ENCODE measurements at places on chromosomes 16 and 17.
A peak's percentile ranks its signal among the peaks of the same experiment; 100 is the strongest.

DNA sequence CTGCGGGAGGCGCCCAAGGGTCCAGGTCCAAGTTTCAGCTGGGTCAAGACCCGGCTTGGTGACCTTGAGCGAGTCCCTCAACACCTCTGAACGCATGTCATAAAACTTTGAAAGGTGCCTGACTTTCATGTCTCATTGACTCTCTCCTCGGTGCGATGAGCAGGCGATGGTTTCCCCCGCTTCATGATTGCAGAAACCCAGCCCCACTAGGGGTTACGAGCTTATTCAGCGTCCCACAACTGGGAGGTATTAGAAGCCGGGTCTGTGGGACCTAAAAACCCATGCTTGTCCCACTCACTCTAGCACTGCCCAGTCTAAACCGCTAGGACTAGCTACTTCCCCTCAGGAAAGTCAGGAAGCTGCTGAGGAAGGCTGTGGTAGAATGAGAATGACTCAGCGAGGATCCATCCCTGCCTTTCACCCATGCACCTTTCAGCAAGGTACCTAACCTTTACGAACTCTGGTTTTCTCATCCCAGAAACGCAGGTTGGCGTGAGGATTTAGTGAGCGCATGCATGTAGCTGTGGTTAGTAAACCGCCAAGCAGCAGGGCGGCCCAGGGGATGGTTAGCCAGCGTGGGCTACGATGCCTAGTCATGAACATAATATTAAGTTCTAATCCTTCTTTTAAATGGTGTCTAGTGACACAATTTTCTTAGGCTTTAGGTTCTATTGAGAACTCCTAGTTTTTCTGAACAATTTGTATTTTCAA is 26.2 kb upstream of the RFFL start:
- DNase-seq, result peak; percentile 35

GRCh38 chr17:28335959-28336871 is 654 bp downstream of the TNFAIP1 start:
- no peak for DNase-seq

DNA sequence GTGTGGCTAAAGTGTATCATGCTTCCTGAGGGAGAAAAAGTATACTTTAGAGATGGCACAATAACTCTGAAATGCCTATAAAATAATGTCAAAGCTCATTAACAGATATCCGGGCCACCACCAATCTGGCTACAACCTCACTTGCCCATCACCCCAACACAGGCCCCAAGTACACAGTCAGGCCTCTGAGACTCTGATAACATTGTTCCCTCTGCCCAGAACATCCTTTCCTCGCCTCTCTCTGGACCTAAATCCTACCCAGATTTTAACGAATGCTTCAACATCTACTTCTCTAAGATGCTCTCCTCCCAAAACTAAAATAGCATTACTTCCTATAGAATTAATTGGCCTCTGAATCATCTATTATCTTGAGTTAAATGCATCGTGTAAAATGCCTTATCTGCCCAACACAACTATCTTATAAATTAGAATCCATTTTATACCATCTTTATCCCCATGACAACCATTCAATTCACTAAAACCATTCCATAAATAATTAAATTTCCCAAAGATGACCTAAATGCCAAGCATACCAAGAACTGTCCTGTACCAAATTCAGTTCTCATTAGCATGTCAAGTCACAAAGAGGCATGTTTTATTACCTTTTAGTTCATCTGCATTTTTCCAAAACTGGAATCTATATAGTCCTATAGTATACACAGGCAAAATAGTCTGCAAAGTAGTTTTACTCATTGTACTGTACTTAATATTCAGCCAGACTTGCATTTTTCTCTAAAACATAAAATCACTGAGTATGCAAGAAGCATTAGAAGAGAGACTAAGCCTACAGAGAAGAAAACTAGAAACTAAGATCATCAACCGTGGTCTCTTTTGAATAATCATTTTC is 15.7 kb downstream of the HELZ start:
- no peak for DNase-seq

GRCh38 chr17:77606865-77607210 is 351.7 kb upstream of the TNRC6C start:
- DNase-seq, result no peak

DNA sequence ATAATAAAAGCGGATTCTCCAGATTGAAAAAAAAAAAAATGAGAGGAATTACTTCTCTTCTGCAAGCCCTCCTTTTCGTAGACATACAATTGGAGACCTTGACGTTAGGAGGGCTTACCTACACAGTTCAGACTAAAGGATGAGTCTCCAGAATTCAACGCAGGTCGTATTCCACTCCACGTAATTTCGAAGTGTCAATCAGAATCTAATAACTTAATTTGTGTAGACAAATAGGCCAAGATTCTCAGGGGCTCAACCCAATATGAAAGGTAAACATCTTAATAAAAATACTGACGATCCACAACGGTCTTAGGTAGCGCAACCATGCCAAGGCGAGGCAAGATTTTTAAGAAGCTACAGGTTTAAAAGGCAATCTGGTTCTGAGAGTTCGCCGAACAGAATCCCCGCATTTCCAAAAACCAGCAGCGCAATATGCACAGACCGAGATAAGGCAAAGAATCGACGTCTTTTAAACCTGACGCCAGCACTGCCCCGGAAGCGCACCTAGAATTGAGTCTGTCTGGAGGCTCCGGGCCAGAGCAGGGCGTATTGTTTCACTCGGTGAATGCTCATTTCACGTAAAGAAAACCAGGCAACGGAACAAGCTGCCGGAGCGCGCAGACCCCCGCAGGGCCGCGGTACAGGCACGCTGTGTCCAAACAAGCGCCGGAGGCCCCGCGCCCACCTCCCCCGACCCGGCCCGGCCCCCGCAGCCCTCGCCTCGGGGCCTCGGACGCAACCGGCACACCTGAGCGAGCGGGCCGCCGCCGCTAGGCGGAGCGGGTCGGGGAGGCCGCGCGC is 623 bp downstream of the MBTPS1 start:
- DNase-seq, result no peak

DNA sequence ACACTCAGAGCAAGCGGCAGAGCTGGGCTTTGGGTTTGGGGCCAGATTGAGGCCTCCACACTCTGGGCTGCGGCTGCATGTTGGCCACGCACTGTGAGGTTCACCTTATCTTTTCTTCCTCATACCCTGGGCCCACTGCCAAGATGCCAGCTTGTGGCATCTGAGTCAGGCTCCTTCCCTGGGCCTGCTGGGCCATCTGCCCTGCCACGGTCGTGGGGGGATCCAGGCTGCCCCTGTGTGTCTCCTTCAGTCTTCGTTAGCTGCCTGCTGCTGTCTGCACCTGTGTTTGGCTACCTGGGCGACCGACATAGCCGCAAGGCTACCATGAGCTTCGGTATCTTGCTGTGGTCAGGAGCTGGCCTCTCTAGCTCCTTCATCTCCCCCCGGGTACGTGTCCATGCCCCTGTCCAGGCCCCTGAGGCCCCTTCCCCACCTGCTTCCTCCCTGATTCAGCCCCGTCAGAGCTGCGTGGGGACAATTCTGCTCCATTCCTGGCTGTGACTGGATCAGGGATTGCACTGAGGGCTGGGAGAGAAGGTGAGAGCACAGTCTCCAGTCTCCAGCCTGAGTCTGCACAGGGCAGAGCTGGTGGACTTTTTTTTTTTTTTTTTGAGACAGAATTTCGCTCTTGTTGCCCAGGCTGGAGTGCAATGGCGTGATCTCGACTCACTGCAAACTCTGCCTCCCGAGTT is 11.2 kb downstream of the SPNS3 start:
- no peak for DNase-seq

- DNase-seq, result no peak
Observed at GRCh38 chr17:28738680-28739384, 5.0 kb upstream of the TRAF4 start.

GRCh38 chr16:74738113-74738541 is 36.5 kb downstream of the FA2H start:
- no peak for DNase-seq

GRCh38 chr17:48139944-48140343 is 32.4 kb downstream of the SNX11 start:
- DNase-seq, result no peak

DNA sequence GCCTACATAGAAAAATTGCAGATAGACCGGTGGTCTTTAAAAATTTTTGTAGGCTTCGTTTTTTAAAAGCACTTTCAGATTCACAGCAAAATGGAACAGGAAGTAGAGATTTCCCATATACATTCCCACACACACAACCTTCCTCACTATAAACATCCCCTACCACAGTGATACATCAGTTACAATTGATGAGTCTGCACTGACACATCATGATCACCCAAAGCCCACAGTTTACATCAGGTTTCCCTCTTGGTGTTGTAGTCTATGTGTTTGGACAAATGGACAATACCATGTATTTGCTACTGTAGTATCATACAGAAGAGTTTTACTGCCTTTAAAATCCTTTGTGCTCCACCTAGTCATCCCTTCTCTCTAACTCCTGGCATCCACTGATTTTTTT is 113.9 kb upstream of the ADAMTS18 start:
- no peak for DNase-seq

GRCh38 chr17:19939993-19940721 is 37.5 kb downstream of the AKAP10 start:
- DNase-seq, result no peak

DNA sequence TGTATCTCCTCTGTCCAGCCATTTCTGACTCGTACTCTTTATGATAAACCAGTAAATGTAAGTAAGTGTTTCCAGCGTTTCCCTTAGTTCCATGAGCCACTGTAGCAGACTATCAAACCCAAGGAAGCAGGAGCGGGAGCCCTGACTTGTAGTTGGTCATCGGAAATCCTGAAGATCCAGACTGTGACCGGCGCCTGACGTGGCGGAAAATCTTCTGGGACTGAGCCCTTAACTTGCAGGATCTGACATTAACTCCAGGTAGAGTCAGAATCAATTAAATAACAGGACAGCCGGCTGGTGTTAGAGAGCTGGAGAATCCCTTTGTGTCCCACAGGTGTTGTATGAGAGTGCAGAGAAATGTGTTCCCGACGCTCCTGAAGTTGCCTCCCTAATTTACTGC is 4.0 kb downstream of the GLOD4 start:
- no peak for DNase-seq

- no peak for DNase-seq
Observed at GRCh38 chr16:983044-984030, 1.8 kb downstream of the SOX8 start.

GRCh38 chr17:44543213-44543904 is 13.9 kb upstream of the FZD2 start:
- no peak for DNase-seq

GRCh38 chr16:28951410-28951943 is 740 bp downstream of the NFATC2IP start:
- no peak for DNase-seq

DNA sequence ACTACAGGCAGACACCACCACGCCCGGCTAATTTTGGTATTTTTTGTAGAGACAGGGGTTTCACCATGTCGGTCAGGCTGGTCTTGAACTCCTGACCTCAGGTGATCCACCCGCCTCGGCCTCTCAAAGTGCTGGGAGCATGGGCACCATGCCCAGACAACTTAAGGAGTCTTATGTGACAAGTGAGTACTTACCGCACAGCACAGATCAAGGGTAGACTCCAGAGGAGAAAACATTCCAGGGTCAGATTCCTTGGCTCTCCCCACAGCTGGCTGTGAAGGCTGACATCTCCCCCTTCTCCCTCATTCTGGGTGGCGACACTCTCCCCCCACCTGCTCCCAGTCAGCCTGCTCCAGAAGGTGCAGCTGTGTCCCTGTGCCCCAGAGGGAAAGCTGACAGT is 10.6 kb downstream of the ZSCAN10 start:
- DNase-seq, result no peak

GRCh38 chr16:51875834-51876600 is 670.9 kb downstream of the TOX3 start:
- no peak for DNase-seq

- DNase-seq, result no peak
Observed at GRCh38 chr17:50565402-50566350, 5.2 kb downstream of the CACNA1G start.

DNA sequence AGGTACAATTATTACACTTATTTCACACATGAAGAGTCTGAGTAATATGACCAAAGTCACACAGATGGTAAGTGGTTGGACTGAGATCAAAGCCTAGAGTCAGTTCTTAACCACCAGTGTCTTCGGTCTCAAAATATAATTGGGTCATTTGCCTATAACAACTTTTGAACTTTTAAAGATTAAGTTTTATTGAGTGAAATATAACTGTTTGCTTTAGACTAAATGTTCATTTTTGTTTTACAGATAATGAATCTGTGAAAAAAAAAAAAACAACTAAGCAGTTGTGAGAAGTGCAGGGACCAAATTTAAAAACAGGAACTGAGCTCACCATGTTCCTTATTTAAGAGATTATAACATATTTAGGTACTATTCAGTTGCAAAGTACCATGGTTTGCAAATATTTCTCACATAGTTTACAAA is 150.1 kb downstream of the ITFG1 start:
- DNase-seq, result no peak

- no peak for DNase-seq
Observed at GRCh38 chr16:270381-271255, 5.1 kb downstream of the RGS11 start.

DNA sequence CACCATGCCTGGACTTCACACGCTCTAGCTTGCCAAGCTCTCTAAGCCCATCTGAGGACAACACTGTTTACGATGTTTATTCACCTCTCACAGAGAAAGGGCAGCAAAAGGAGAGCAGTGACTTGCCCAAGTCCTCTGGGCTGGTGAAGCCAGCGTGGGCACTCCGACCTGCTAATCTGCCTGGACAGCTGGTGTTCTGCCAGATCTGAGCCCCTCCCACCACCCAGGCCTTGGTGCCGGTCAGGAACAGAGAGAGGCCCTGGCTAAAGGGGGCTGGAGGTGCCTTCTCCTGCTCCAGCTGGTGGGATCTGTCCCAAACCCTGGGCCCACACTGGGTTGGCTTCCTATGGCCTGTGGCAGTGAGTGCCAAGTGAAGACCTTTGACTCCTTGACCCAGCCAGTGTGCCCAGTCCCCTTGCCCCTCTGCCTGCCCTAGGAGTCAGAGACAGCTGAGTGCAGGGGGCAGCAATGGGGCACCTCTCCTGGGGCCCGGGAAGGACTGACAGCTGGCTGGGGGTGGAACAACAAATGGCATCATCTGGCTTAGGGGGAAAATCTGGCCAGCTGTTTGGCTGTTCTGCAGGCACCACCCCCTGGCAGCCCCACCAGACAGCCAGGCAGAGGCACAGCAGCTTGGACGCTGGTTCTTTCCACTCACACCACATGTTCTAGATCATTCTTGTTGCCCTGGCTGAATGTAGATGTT is 1.8 kb upstream of the SLC4A1 start:
- no peak for DNase-seq

DNA sequence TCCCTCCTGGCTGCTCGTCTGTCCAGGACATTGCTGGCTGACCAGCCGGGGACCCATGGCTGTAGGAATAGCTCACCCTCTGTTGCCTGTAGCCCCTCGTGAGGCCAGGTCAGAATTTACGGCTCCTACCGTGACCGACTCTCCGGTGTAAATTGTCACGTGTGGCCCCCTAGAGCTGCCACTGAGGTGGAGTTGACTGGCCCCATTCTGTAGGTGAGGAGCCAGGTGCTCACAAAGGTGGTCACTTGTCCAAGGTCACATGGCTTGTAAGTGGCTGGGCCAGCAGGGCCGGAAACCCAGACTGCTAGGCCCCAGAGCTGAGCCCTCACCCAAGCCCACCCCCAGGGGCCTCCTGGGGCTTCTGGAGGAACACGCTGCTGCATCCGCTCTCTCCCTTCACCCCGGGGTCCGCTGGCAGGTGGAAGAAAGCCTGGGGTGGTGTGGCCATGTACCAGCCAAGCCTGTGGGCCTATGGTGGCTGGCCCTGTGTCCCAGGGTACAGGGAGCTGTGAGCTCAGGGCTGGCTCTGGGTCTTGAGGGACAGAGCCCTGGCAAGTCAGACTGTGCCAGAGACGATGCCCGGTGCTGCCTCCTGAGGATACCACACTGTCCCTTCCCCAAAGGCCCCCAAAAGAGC is 120.7 kb downstream of the RAB11FIP4 start:
- DNase-seq, result no peak
